ENCODE measurements at places on chromosomes 11 and 22.

DNA sequence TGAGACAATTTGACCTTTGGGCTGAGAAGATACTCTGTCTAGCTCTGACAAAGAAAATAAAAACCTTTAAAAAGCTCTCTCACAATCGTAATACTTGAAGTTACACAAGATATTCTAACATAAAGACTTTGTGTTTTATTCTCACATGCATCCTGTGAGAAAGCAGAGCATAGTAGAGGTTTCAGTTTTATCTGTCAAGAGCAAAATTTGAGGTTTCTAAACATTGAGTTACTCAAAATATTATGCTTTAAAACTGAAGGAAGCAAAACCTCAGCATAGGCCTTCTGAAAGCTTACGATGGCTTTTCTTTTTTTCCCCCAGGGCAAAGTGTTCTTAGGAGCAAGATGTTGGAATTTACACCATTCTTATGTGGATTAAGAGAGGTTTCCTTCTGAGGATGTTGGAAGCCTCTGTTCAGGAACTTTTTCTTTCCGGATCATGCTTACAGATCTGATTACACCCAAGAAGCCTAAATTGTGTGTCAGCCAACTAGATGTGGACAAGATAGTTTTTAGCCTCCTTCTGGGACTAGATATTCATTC lies 15.0 kb upstream of the OR51M1 start:
- DNase-seq: no peak

DNA sequence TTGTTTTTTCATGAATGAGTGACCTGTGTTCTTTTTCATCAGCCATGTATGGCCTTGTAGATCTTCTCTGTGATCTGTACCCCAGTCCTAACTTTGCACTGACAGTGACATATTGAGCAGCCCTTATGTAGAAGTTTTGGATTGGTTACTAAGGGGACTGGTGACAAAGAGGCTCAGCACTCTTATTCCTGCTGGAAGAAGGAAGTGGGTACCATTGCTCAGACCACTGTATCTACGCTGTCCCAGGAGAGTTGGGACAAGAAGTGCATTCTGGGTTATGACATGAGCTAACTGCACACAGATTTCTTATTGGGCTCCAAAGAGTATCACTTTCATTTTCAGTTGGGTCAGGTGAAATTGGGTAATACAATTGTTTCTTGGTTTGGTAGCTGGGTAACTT lies 107.8 kb upstream of the RASSF10 start:
- no peak for DNase-seq

DNA sequence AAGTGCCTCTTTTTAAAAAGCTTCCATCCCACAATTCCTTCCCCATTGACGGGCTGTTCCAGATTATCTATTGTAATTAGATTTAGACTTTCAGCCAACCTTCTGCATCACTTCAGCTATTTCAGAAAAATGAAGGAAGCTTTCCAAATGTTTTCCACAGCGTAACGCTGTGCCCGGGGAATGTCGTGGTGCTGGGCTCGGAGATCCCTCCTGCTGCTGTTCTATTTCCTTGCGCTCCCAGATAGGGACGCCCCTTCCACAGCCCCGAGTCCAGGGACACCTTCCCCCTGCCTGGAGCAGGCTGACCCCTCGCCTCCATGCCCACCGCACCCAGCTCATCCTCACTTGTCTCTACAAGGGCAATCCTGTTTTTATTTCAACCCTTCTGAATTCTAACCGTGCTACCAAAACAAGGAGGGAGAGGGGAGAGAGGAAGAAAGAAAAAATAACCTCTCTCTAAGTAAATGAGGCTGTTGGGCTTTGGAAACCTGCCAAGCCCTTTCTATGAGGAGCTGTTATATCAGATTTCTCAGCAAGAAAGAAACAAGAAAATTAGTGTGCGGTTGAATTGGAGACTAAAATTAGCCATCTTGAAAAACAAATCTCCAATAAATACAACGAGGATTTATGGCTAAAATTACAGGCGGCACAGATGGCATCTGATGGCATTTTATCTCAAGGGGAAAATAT lies 366.9 kb downstream of the BRD1 start:
- no peak for DNase-seq

GRCh38 chr22:45322873-45323525 lies 13.3 kb downstream of the FAM118A start:
- no peak for DNase-seq

GRCh38 chr22:48222742-48223487 lies 1460.5 kb downstream of the TBC1D22A start:
- no peak for DNase-seq

- DNase-seq: no peak
These were observed 23.1 kb downstream of the CCDC34 start for GRCh38 chr11:27339941-27340340.

- no peak for DNase-seq
These were observed 115.0 kb downstream of the ATG16L2 start for GRCh38 chr11:72929256-72929655.

GRCh38 chr22:30056015-30056414 lies 24.2 kb upstream of the HORMAD2 start:
- no peak for DNase-seq

DNA sequence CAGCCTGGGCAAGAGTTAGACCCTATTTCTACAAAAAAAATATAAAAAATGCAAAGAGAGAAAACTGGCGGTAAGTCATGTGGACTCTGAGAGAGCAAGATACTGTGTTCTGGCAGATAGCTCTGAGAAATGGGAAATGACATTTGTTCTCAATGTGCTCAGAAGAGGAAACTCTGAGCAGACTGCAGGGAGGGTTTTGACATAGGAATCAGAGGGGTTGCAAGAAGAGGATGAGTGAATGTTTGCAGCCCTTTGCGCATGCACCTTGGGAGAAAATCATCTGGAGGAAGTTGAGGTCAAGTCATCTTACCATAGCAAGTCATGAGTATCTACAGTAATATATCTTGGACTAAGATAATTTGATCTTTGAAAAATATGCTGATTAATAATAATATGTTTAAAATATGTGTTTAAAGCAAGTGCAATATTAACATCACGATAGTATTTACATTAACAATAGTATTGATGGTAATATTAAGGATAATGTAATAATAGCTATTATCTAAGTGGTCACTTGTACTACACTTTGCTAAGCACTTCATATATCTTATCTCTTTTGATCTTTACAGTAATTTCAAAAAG lies 2.6 kb downstream of the ACER3 start:
- DNase-seq: no peak

DNA sequence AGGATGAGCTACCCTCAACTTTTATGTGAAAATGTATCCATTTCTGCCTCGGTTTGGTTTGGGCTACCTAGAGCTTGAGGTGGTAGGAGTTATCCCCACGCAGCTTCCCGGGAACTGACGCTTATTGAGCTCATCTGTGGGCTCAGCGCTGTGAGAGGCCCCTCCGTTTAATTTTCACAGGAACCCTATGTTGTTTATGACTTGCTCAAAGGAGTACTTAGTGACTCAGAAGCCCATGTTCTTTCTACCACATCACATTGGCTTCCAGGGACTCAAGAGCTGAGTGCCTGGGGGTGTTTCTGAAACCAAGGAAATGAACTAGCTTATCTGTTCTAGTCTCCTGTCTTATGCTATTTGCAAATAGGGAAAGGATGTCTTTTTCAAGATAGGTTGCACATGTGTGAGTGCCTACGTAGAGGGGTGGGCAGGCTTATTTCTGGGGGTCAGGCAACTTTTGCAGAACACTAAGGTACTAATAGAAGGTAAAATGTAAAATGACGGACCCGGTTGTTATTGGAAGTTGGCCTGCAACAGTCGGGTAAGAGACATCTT lies 40.5 kb downstream of the MICAL2 start:
- DNase-seq: peak; percentile 38

DNA sequence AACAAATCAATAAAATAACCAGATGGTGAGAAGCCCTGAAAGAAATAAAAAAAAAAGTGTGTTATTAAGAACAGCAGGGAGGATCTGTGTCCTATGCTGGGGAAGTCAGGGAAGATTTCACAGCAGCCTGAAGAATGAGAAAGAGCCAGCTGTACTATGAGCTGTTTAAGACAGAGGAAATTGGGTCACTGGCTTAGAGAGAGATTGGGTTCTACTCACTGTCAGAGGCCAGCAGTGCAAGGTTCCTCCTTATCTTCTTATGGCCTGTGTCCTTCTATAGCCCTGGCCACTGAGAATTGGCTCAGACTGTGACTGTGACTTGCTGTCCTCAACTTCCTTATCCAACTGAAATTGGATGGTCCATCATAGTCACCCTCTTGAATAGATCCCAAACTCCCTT lies 54.8 kb upstream of the FDX1 start:
- no peak for DNase-seq

DNA sequence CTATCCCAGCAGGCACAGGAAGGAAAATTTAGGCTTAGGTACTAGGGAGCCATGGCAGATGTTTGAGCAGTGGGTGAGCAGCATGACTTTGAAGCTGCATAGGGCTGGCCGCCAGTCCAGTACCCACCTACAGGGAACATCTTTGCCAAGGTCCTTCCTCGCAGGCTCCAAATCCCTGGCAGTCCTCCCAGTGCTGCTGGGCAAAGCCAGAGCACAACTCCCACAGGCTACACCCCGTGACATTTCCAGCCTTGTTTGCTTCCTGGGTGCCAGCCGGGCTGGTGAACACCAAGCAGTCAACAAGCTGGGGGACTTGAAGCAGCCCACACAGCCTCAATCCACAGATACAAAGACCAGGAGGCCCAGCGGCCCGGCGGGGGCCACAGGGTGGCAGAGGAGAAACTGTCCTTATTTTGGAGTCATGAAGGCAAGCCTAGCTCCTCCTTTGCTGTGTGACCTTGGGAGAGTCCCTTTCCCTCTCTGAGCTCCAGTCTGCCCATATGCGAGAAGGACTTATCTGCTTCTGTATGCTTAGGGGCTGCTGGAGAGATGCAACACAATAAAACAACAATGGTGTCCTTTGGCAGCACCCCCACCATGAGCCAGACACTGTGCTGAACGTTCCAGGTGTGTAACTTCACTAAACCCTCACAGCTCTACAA lies 28.0 kb downstream of the TPST2 start:
- DNase-seq: no peak

GRCh38 chr11:47507563-47508239 lies 45.2 kb downstream of the CELF1 start:
- DNase-seq: no peak

DNA sequence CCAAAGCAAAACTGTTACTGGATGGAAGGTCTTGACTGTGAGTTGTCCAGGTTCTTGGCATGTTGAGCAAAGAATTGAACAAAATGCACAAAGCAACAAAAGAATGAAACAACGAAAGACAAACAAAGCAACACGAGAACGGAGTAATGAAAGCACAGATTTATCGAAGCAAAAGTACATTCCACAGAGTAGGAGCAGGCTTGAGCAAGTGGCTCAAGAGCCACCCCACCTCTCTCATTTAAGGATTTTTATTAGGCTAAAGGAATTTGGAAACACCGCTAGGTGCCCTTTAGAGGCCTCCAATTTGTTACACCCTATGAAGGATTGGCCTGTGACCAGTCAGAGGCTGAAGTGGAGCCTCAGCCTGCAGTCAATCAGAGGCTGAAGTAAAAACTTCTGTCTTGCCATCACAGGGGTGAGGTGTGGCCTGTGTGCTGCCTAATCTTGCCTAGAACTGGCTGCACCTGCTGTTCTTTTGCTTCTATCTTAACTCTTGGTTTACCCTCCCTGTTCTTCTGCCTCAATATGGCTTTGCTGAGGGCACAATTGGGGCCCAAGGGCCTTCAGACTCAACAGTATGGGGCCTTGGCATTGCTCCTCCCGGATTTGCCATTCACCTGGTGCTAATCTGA lies 59.4 kb upstream of the FTH1 start:
- DNase-seq: no peak

- no peak for DNase-seq
These were observed 38.6 kb downstream of the NRXN2 start for GRCh38 chr11:64684357-64684756.

GRCh38 chr11:114215871-114216795 lies 80.1 kb upstream of the NNMT start:
- no peak for DNase-seq

Measured in activated T-cell treated with anti-CD3 and anti-CD28 coated beads for 24 hours (primary cell).